ENCODE measurements at places on chromosomes 16 and 17.

GRCh38 chr17:58308173-58308984, 20.2 kb downstream of the TSPOAP1 start:
- DNase-seq, result no peak

GRCh38 chr17:863880-864279, 81.7 kb downstream of the MRM3 start:
- no peak for DNase-seq

DNA sequence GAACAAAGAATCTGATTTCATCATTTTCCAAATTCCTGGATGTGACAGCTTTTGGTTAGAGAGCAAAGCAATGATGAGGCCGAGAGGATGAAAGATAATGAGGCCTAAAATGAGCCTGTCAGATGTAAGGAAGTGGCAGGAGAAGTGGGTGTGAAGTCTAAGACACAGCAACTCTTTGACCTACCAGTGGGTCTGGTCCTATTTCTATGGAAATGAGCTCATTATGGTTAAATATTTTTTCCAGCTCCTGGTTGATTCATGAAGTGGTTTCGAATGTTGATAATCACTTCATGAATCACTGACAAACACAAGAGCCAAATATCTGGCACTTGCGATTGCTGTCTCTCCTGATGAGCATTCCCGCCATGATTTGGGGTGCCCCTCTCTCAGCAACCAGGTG, 273.3 kb upstream of the CDH5 start:
- no peak for DNase-seq

DNA sequence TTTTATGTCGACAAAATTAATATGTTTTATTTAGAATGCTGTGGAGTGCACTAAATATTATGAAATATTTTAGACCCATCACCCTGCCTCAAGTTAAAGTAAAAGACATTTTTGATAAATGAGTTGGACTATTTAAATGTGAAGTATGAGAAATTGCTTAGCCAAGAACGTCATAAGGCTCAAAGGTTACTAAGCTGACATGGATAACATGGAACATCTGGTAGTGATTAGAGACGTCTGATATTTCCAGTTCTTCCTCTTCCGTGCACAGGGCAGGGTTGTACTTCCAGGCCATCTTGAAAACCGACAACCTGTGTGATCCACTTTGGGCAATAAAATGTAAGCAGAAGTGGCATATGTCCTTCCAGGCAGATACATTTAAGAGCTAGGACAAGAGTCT, 7.2 kb upstream of the CCL8 start:
- no peak for DNase-seq

DNA sequence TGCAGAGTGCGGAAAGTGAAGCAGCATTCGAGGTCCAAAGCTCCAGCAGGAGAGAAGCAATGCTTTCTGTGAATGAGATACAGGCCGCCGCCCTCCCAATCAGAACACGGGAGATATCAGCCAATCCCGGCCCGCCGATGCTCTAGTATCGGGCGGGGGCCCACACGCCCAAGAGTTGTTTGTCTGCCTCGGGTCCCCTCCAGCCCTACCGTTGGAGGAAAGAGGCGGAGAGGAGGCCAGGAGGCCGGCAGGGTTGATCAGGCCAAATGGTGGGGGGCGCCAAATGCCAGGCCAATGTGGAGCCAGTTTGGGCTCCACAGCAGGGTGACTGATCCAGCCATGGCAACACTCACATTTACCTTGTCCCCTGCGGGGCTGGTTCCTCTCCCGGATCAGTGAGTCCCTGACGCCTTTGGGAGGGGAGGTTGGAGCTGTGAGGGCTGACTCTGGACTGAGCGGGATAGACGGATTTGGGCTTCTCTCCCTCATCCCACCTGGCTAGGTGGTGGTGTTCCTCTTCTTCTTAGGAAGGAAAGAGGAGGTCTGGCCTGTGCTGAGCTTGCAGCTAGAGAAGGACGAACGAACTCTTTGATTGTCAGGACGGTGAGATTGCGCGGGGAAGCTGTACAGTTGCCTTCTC, 10.4 kb upstream of the CUEDC1 start:
- no peak for DNase-seq

GRCh38 chr17:28643983-28644786, 773 bp downstream of the BLTP2 start:
- no peak for DNase-seq

GRCh38 chr16:68369697-68370580, 59.1 kb downstream of the PRMT7 start:
- DNase-seq, result peak; percentile 42

- DNase-seq, result no peak
Measured at GRCh38 chr17:64507413-64507782, 621 bp downstream of the CEP95 start.

DNA sequence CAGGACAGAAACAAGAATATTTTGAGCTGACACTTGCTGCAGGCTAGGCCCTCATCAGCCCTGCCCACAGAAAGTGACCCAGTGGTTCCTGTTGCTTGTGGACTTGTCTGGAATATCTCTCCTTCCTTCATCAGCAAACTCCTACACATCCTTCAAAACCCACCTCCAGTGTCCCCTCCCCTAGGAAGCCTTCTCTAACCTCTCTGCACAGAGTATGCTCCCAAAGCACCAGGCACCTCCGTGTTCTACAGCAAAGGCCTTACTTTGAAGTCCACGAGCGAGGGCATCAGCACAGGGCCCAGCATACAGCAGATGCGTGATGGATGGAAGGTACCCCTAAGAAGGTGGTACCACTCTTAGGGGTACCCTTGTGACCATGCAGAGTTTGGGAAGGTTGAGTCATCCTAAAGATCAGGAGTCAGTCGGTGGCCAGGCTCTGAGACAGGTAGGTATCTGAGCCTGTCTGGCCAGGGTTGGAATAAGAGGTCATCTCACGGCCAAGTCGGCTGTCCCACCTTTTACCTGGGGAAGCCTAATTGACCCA, 2.0 kb downstream of the CCDC102A start:
- DNase-seq, result no peak

- no peak for DNase-seq
Measured at GRCh38 chr17:29016345-29017210, 10.7 kb upstream of the SEZ6 start.

DNA sequence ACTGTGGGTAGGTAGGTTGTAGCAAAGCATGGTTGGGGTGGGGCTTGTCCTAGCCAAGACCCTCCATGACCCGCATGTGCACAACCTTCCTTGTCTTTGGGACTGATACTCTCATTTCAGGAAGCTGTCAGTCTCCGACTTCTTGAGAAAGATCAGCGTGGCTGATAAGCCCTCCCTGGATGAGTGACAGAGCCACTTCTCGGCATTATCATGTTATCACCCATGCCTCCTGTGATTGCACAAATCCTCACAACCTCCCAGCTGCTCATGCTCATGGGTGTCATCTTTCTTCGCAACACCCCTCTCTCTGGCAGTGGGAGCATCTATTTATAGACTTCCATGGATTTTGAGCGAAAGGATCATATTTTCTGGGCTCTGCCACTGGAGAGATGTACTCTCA, 314.2 kb downstream of the FOXL1 start:
- no peak for DNase-seq

- DNase-seq, result peak; percentile 75
Measured at GRCh38 chr17:74744714-74745547, 3.5 kb upstream of the NHERF1 start.

- no peak for DNase-seq
Measured at GRCh38 chr17:47317119-47317518, 6.6 kb upstream of the EFCAB13 start.
